ENCODE measurements at places on chromosomes 1 and 21.

DNA sequence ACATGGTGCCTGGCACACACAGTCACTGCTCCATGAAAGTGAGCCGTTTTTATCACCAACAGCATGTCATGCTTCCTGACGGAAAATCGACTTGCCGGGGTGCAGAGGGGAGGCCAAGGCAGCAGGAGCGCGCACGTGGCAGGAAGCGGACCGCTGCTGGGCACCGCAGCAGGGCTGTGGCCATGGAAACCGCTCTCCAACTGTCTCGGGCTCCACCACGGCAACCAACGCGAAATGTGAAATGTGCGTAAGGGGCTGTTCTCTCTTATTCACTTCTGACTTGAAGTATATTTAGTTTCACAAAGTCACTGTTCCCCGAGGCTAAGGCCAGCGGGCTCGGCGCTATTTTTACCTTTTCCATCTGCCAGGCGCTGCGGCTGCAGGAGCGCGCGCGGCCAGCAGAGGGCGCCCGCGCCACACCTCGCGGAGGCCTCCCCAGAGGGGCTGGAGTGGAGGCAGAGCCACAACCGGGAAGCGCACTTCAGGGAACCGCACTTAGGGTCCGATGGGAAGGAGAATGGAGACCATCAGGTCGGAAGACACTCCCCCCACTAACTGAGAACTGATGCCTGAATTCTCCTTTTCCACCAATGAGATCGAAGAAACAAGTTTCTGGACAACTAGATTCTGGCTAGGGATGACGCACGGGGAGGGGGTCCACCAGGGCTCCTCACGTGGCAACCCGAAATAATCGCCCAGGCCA lies 19.7 kb downstream of the RCC2 start:
- peak; percentile 69 for DNase-seq

DNA sequence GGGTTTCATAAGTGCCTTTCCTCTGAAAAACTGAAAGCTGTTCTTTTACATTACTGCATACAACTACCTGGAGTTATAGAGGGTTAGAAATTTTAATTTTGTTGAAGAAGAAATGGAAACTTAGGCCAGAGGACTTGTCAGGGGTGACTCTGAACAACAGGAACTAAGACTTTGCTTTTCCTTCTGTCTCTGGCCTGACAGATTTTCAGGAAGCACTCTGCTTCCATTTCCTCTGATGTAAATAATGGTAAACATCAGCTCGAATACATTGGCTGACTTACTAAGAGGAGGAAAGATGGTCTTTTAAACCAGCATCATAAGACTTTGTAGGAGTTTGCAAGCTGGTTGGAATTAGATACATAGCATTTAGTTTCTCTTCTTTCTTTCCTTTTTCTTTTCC lies 27.1 kb upstream of the PLEKHM2 start:
- DNase-seq: no peak

- no peak for DNase-seq
These were observed 104.4 kb upstream of the TIAM1 start for GRCh38 chr21:31448496-31448895.

GRCh38 chr1:217024911-217025310 lies 301.7 kb upstream of the ESRRG start:
- DNase-seq: no peak

GRCh38 chr21:44682580-44683151 lies 703 bp upstream of the KRTAP12-1 start:
- DNase-seq: no peak

All from CD4-positive, alpha-beta T cell treated with Interleukin-17A for 1 hour (primary cell).